Left lung (tissue), 14 donors: ENCODE measurements at places on chromosomes 12 and 14. TPM values are rescaled to one million over a fixed set of nuclear protein-coding genes. Genes with fewer than 3 reads are reported as not detected.
A peak's percentile ranks its signal among the peaks of the same experiment; 100 is the strongest.

- no peaks in the 10 kb centered on the region for H3K27me3 ChIP-seq
- no peak for DNase-seq
- H3K4me3 ChIP-seq = no peak overlapping the region
- H3K4me1 ChIP-seq = no peaks in the 10 kb centered on the region
- H3K36me3 ChIP-seq = peaks cover 84% of the 10 kb centered on the region
Observed at GRCh38 chr14:102338724-102339123, 19.2 kb downstream of the ZNF839 start.

GRCh38 chr14:72608391-72609204 is 285.3 kb downstream of the DPF3 start:
- no peaks in the 10 kb centered on the region for H3K4me1 ChIP-seq
- no peak for DNase-seq
- no peak overlapping the region for H3K4me3 ChIP-seq
- H3K27me3 ChIP-seq = no peaks in the 10 kb centered on the region

DNA sequence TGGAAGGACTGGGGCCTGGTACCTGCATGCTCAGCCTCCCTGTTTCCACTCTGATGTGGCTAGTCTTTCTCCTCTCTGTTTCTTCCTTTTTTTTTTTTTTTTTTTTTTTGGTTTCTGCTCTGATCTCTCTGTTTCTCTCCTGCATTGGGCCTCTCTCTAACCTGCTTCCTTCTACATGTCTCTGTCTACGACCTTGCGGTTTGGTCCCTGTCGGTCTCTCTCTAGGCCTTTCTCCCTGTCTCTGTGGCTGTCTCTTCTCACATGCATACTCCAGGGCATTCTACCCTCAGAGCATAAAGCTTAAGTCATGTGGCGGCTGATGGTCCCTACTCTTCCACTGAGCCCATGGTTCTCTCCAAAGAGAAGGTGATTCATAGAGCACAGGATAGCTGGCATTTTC is 1096.6 kb downstream of the BCL11B start:
- DNase-seq = no peak
- H3K4me3 ChIP-seq = no peak overlapping the region
- H3K27me3 ChIP-seq = no peaks in the 10 kb centered on the region
- H3K36me3 ChIP-seq = no peaks in the 10 kb centered on the region
- H3K27ac ChIP-seq = no peak overlapping the region
- no peaks in the 10 kb centered on the region for H3K4me1 ChIP-seq

DNA sequence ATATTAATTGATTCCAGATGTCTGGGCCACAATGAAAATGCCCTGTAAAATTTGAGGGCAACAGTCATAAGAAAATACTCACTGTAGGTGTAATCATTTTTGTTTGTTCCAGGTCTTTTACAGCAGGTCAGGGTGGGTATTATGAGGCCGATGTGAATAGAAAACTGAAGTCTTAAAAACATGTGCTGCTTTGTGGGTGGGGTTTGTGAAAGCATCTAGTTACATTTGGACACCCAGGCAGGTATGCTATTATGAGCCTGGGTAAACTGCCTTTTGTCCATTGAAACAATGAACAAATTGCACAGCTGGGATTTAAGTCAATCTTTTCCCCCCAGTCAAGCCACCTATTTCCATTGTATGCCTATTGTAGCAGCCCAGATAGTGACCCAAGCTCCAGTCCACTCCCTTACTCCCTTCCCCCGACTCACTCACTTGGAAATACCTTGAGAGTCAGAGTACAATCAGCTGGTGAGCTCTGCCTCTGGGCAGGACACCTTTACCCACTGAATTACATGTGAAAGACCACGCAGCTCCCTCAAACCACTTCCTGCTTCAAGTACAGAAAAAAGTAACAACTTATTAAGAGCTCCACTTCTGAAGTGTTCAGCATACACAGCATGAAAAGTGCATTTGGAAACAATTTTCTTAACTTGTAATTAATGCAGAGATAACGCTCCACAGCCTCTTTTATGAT is 1.8 kb downstream of the IGF1 start:
- no peaks in the 10 kb centered on the region for H3K27me3 ChIP-seq
- no peaks in the 10 kb centered on the region for H3K36me3 ChIP-seq
- peaks cover 18% of the 10 kb centered on the region for H3K4me1 ChIP-seq
- no peak for DNase-seq
- H3K27ac ChIP-seq = peak overlapping the region; percentile 82

DNA sequence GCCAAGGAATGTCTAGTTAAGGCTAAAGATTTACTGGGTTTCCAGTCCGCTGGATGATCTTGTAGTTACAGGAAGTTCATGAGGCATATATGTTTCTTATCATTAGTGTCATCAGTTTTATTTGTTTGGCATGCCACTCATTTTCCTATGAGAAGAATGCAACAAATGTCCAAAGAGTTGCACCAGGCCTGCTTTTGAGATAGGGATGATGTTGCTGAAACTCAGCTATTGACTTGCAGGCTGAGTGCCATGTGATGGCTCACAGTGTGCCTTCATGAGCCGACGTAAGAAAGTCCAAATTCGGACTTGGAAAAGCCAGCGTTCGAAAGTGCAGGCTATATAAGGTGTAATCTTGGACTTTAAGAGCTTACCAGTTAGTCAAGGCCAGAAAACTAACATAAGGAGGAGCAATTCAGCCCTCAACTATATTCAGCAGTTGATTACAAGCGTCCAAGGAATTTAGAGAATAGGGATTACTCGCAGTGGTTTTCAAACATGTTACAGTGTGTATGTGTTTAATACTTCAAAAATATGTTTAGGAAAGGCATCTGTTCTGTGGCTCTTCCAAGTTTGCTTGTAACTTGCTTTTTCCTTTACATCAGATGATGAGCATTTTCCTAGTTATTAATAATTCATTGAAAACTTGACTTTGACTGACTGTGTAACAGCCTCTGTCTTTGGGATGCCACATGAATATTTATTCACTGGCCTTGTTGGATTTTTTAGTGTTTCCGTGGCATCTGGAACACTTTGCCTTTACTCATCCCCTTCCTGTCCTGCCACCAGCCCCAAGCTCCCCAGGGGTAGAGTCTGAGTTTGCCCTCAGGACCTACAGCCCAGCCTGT is 101.3 kb downstream of the LGMN start:
- H3K27me3 ChIP-seq = no peaks in the 10 kb centered on the region
- no peak overlapping the region for H3K4me3 ChIP-seq
- no peaks in the 10 kb centered on the region for H3K36me3 ChIP-seq
- peak overlapping the region; percentile 87 for H3K27ac ChIP-seq

GRCh38 chr12:70078161-70078560 is 165.1 kb upstream of the CNOT2 start:
- no peaks in the 10 kb centered on the region for H3K27me3 ChIP-seq
- no peaks in the 10 kb centered on the region for H3K4me1 ChIP-seq
- no peak overlapping the region for H3K27ac ChIP-seq
- H3K36me3 ChIP-seq = no peaks in the 10 kb centered on the region
- H3K4me3 ChIP-seq = no peak overlapping the region

DNA sequence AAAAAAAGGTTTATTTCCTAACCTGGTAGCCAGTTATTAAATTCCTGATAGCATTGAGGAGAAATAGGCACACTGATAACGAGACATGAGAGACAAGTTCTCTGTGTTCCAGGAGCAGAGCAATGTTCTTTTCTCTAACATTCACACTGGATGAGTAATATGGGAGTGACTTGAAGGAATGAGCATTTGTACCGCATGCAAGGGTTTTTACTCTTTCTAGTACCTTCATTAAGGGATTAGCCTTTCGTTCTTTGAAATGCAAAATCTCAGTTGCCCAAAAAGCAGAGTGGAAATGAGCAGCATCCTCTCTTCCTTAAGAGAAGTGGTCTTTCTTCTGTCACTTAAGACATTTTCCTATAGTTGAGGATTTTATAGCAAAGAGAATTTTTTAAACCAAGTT is 54.7 kb downstream of the FGD4 start:
- H3K4me1 ChIP-seq = peaks cover 19% of the 10 kb centered on the region
- H3K4me3 ChIP-seq = no peak overlapping the region
- no peak for DNase-seq
- H3K27ac ChIP-seq = peak overlapping the region; percentile 26
- no peaks in the 10 kb centered on the region for H3K27me3 ChIP-seq

GRCh38 chr14:94462763-94463572 is 10.4 kb upstream of the SERPINA11 start:
- H3K27me3 ChIP-seq = no peaks in the 10 kb centered on the region
- H3K4me1 ChIP-seq = no peaks in the 10 kb centered on the region
- no peak for DNase-seq
- no peaks in the 10 kb centered on the region for H3K36me3 ChIP-seq

DNA sequence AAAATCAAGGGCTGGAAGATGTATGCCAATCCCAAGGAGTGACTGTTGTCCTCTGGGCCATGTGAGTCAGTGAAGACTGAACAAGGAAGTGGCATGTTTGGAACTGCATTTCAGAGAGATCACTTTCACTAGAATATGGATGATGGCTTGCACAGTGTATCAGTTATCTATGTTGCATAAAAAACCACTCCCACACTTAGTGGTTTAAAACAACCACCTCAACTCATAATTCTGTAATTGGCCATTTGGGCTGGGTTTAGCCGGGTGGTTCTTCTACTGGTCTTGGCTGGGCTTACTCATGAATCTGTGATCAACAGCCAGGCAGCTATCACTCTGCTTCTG is 15.4 kb downstream of the BDKRB1 start:
- DNase-seq = no peak
- H3K4me1 ChIP-seq = peaks cover 4% of the 10 kb centered on the region
- H3K4me3 ChIP-seq = no peak overlapping the region
- H3K27me3 ChIP-seq = no peaks in the 10 kb centered on the region

- H3K27me3 ChIP-seq = no peaks in the 10 kb centered on the region
- DNase-seq = no peak
- no peak overlapping the region for H3K4me3 ChIP-seq
Observed at GRCh38 chr12:44159862-44160261, 324.0 kb downstream of the TMEM117 start.

Gene LRRC10
- polyA plus RNA-seq = not detected

Gene NID2
- polyA plus RNA-seq = 254 TPM

Gene GSG1
- 0.62 TPM for polyA plus RNA-seq

Gene C14orf39
- 2.3 TPM for polyA plus RNA-seq

Gene FLRT2
- 36.9 TPM for polyA plus RNA-seq

Gene COL2A1
- polyA plus RNA-seq = 91.3 TPM

Gene SDSL
- polyA plus RNA-seq = 4.2 TPM

Gene EMC9
- polyA plus RNA-seq = 22.3 TPM

Gene SDR9C7
- 0.10 TPM for polyA plus RNA-seq

Gene CLEC1A
- polyA plus RNA-seq = 19.9 TPM

Gene RTL1
- 0.06 TPM for polyA plus RNA-seq
